OCI-LY7 (cell line): ENCODE measurements at places on chromosomes 11 and 22. TPM values are rescaled to one million over a fixed set of nuclear protein-coding genes. Genes with fewer than 3 reads are reported as not detected.

- no peak for DNase-seq
These were observed 57.8 kb downstream of the BRD1 start for GRCh38 chr22:49769691-49770546.

DNA sequence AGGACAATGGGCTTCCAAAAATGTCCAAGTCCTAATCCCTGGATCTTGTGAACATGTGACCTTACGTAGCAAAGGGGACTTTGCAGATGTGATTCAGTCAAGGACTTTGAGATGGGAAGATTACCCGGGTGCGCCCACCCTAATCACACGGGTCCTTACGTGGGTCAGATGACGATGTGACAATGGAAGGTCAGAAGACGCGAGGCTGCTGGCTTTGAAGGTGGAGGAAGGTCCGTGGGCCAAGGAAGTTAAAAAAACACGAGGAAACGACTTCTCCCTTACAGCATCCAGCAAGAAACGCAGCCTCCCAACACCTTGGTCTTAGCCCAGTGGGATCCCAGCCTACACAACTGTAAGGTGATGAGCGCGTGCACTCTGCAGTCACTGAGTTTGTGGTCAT lies 860.1 kb downstream of the TBC1D22A start:
- no peak for DNase-seq

DNA sequence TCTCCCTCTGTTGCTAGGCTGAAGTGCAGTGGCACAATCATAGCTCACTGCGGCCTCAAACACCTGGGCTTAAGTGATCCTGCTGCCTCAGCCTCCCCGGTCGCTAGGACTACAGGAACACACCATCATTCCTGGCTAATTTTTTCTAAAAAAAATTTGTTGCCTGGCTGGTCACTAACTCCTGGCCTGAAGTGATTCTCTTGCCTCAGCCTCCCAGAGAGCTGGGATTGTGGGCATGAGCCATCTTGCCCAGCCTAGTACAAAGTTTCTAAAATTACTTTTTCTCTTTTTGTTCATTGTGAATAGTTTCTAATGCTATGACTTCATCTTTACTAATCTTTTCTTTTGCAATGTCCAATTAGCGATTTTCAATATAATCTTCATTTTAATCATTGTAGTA lies 12.5 kb downstream of the RBM7 start:
- DNase-seq: no peak

GRCh38 chr22:26066534-26066933 lies 102.7 kb upstream of the SEZ6L start:
- no peak for DNase-seq

GRCh38 chr11:11039208-11039965 lies 181.5 kb upstream of the ZBED5 start:
- DNase-seq: no peak

DNA sequence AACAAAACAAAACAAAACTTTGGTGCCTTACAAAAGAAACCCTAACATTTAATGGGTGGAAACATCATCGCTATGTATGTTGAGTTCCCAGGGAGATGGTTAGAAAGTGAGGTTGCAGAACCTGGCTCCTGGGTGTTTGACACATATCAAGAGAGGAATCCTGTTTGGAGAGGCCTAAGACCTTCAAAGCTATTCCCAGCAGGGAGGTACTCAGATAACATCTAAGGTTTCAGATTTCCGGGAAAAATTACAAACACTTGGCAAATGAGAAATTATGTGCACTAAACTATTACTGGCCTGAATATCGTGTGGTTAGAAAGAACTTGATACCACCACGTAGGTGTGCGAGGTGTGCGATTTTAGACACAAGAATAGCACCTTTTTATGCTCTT lies 18.5 kb downstream of the TRIM5 start:
- DNase-seq: no peak

Gene OR10AG1
- not detected in 2 replicates for total RNA-seq

Gene ADORA2A
- 29.5 and 35.0 TPM in 2 replicates for total RNA-seq
